ENCODE measurements at places on chromosomes 3 and 15.

- no peak for DNase-seq
Observed at GRCh38 chr15:74793135-74794028, 11.5 kb downstream of the CSK start.

DNA sequence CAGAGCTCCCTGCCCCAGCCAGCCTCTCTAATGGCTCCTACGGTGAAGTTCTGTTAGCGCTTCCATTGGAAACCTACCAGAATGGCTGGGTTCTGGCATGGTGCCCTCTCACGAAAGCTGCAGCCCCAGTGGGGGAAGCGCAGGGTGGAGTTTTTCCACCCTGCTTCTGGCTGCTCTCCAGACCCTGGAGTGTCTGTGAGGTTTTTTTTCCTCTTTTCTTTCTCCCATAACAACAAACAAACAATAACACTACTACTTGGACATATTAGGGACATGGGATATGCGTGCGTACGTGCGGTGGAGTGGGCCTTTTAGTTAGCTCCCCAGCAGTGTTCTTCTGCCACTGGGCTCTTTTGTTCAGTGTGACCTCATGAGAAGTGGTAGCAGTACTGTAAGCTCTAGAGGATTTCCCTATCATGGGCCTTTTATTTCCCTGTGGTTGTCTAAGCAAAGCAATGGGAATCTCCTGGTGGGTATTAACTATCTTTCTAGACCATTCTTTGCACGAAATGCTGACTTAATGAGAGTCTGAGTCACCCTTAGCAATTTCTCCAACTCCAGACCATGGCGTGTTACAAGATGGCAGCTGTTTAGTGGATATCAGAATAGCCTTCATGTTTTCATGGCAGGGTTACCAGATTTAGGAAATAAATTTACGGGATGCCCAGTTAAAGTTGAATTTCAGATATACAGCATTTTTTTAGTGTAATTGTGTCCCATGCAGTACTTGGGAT, 161.9 kb downstream of the FNDC3B start:
- DNase-seq = no peak

- no peak for DNase-seq
Observed at GRCh38 chr3:102883515-102883914, 448.7 kb downstream of the ZPLD1 start.

GRCh38 chr3:143831994-143832393, 16.3 kb downstream of the SLC9A9 start:
- no peak for DNase-seq

DNA sequence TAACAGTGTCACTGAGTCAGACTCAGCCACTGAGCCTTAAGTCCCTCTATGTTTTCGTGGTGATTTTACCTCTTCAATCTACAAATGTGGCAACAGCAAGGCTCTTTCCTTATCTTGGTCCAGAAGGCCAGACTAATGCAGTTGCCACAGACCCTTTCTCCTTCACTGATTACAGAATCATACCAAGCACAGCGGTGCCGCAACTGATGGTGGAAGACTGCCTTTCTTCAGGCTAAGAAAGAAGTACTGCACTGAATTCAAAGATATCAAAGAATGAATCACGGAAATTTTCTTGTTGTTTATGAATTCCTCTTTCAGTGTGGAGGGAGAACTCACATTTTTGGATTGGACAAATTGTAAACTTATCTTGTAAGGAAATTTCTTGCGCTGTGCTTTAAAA, 18.6 kb downstream of the DCP1A start:
- no peak for DNase-seq

DNA sequence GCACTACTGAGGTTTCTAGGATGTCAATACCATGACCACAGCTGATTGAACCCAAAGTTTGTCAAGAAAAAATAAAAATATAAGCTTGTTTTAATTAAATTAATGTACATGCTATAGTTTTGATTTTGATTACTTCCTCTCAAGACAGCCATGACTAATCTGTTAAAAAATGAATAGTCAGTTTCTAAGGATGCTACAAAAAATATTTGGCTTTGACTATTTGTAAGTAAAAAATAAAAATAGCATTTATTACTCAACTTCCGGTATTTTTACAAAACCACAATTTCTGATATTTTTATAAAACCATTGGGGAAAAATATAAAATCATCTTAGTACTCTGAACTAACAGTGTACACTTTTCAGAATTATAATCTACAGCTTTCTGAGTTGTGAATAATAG, 12.1 kb upstream of the TEX9 start:
- DNase-seq = no peak

GRCh38 chr15:57554063-57554811, 37.5 kb upstream of the MYZAP start:
- no peak for DNase-seq

DNA sequence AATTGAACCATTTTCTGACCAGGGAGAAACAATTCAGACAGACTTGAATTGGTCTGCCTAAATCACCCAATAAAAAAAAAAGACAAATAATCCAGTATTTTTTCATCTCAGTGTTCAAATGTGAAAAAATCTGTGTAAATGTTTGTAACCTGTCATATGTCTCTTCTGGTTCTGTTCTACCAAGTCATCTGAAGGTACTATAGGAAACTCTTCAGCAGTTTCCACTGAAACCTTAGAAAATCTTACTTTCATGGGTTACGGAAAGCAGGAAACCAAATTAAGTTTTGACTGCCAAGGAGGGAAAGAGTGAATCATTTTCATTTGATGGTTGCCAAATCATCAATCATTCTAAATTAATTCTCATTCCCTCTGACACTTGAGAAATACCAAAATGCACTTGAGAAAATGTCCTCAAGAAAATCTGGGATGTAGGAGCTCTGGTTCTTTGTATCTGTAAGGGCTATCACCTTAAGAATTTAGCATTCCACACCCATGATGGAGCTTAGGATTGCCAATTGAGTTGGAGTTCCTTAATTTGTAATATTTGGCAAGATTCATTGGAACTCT, 278.2 kb upstream of the KCNH8 start:
- DNase-seq = no peak

DNA sequence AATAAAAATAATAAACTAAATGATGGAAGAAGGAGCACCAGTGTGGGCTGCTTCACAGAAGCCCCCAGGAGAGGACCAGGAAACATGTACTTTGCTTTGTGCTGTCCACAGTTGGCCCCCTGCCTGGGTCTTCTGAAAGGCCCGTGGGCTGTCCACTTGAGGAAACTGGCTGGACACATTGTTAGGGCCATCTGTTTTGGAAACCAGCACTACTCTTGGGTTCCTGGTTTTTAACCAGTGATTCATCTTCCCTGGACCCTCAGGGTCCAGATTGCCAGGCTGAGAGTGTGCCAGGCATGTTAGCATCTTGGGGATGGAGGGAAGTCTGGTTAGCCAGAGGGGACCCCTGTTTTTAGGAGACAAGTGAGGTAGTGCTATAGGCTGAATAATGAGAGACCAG, 297.2 kb upstream of the C2CD4B start:
- no peak for DNase-seq

- DNase-seq = peak; percentile 9
Observed at GRCh38 chr15:61871926-61872522, 188.2 kb downstream of the VPS13C start.

DNA sequence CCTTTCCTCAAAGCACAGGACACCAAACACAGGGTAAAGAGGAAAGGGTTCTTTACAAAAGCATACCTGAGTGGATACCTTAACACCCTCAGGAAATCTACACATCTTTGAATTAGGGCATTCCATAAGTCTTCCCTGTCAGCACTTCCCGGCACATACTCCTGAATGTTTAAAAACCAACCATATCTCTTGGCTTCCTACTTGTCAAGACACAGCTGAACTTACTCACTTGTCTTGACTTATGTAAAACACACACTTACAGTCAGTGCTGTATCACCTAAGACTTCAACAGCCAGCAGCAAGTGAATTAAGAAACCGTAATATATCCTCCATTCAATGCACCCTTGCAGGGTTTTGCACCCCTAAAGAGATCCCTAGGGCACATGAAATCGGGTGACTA, 17.5 kb downstream of the IL1RAP start:
- no peak for DNase-seq

DNA sequence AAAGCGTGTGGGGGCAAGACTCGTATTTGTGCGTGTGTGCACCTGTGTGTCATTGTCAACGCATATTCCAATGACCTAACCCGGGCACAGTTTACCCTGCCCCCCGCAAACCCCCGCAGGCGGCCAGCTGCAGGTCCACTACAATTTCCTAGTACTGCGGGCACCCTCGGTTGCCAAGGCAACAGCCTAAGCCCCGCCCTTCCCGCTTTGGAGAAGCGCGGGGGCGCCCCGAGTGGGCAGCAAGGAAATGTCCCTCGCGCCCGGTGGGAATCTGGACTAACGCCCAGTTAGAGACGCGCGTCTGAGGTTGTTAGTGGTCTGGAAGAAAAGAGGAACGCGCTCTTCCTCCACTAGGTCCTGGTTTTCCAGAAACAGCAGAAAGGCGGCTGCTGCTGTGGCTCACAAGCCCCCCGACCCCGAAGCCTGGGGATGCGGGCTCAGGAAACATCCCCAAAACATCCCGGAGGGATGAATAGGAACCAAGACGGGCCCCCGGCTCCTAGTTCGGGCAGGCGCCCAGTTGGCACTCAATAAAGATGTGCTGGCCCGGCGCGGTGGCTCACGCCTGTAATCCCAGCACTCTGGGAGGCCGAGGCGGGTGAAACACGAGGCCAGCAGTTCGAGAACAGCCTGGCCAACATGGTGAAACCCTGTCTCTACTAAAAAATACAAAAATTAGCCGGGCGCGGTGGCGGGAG, 1.1 kb downstream of the ABHD14A start:
- peak; percentile 69 for DNase-seq

DNA sequence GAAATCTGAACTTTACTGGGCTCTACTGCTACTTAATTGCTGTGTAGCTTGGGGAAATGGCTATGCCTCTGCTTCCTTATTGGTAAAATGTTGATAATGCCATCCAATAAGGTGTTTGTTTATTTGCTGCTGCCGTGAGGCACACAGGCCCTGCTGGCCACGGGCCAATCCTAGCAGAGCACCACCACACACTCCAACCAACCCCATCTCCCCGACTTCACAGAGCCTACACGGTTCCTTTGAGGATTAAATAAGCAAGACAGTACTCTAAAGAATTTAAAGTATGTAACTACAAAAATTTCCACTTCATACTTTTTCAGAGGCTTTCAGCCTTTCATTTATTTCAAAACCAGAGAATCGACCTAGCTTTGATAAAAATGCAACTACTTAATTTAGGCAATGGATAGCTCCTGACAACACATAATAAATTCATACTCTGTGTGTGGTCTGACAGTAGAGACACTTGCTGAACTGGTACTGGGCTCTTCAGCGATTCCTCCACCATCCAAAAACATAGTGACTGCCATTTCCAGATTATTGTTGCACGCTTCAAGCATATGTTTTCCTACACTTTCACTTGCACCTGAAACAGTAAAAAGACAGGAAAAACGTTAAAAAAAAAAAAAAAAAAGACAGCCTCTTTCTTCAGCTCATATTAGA, 25.3 kb downstream of the UBXN7 start:
- no peak for DNase-seq

DNA sequence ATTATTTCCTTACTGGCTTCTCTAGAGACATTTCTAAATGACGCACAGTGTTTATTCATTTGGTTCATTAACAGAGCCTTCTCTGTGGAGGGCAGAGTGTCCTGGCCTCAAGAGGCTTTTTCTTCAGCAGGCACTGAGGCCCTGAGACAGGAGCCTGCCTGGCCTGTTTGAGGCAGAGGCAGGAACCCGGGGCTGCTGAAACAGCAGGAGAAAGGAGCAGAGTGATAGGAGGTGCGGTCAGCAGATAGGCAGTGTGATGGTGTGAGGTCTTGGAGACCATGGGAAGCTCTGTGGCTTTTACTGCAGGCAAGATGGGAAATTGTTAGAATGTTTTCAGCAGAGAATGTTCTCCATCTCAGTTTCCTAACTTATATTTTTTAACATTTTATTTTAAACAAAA, 358.2 kb downstream of the FEZF2 start:
- DNase-seq = no peak

- no peak for DNase-seq
Observed at GRCh38 chr3:126352476-126353454, 4.4 kb downstream of the KLF15 start.

DNA sequence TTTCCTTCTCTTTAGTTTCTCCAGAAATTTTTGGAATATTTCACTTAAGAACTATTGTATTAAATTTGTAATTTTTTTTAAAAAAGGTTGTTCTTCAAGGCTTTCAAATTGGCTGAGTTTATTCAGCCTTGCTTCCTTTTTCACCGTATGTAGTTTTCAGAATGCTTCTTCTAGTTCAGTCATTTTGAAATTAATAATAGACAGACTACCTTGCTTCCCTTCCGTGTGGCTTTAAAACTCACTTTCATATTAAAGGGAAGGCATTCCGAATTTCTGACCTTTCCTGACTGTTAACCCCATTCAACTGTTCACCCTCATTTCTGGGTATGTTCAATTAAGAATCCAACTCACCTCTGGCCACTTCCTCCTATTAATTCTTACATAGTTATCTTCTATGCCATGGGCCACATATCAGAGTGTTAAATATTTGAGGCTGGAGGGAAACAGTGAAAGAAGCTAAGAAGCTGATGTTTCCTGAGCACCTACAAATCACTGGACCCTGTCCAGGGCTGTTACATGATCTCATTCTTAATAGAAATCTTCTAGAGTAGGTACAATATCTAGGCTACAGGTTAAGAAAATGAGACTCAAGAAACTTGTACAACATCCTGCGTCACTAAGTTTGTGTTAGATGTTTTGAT, 237.5 kb downstream of the P3H2 start:
- DNase-seq = peak; percentile 5

- no peak for DNase-seq
Observed at GRCh38 chr3:3821777-3822176, 22.5 kb downstream of the LRRN1 start.

- DNase-seq = no peak
Observed at GRCh38 chr3:178397836-178398235, 138.4 kb upstream of the KCNMB2 start.

GRCh38 chr3:29144361-29144760, 136.5 kb upstream of the RBMS3 start:
- no peak for DNase-seq

Measured in renal pelvis (tissue), 12 donors.